ENCODE measurements at places on chromosomes 16 and 17.
A peak's percentile ranks its signal among the peaks of the same experiment; 100 is the strongest.

DNA sequence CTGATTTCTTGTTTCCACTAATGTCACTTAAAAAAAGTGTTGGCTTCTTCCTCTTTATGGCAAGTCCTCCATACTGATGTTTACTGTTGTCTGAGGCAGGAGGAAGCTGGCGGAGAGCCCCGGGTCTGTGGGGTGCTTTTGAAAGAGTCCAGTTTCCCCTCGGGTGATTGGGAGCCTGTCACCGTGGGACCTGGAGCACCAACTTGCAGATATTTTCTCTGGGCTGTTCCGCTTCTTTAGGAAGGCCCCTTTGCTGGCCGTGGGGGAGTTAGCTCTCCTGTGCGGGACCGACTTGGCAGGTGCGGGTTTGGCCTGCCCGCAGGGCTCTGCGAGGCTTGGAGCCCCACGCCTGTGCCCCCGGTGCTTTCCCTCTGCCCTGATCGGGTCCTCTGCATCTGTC, 3.1 kb downstream of the BANP start:
- DNase-seq: peak; percentile 39

- no peak for DNase-seq
Measured at GRCh38 chr17:6078458-6078871, 8.3 kb downstream of the WSCD1 start.

- DNase-seq: peak; percentile 35
Measured at GRCh38 chr17:83062818-83063671, 16.4 kb upstream of the METRNL start.

DNA sequence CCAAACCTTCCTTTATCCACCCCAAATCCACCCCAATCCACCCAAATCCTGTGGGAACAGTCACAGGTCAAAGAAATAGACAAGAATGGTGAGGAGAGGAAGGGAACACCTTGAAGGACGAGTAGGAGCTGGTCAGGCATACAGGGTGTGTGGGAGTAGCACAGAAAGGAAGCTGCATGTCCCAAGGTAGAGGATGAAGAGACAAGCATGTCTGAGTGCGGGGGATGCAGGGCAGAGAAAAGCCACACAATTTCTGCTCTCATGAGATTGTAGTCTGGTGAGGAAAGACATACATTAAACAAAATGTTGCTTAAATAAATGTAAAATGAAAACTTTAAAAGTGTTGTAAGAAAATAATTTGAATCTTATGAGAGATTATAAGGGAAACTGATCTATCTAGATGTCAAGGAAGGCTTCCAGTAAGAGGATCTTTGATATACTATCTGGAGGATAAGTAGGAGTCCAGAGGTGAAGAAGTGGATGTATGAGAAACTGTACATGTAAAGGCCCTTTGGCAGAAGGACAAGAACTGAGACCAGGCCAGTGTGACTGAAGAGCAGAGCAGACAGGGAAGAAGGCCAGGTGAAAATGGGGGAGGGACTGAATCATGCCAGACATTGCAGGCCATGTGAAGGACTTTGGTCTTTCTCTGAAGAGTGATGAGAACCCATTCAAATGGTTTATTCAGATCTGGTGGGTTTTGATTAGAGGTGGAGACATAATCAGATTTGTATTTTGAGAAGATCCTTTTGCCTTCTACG, 18.6 kb downstream of the TMEM98 start:
- DNase-seq: no peak

DNA sequence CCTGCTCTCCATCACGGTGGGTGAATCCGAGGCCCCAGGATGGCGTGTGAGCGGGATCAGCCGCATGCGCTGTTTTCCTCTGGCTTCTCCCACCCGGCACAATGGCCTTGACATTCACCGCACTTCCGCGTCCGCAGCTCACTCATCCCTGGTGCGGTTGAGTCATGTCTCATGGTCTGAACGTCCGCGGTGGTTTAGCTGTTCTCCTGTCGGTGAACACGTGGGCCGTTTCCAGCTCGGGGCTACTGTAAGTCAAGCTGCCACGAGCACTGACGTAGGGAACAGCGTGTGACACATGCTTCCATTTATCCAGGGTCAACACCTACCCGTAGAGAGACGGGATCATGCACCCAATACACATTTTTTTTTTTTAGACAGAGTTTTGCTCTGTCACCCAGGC, 15.3 kb upstream of the CACNA1H start:
- no peak for DNase-seq

GRCh38 chr17:40175928-40176753, 1.1 kb upstream of the RAPGEFL1 start:
- DNase-seq: peak; percentile 32

DNA sequence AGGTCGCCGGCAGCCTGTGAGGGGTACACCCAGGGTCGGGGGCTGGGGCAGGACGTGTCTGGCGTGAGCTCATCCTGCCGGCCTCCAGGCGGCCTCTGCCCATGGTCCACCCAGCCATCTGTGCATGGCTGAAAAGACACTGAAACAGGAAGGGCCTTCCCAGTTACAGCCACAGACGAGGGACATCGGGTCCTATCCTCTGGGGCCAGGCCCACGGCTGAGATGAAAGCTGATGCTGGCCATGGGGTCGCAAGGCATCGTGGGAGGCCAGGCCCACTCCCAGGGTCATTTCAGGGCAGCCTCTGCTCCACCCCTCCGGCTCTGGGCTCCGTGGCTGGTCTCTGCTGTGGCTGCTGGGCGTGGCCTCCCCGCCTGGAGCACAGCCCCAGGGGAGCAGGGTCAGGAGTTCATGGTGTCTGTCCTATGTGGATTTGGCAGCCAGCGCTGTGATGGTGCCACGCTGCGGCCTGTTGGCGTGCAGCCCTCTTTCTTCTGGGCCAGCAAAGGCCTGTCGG, 16.6 kb upstream of the ATP6V0C start:
- DNase-seq: no peak

GRCh38 chr16:50997679-50998078, 153.4 kb downstream of the SALL1 start:
- no peak for DNase-seq

DNA sequence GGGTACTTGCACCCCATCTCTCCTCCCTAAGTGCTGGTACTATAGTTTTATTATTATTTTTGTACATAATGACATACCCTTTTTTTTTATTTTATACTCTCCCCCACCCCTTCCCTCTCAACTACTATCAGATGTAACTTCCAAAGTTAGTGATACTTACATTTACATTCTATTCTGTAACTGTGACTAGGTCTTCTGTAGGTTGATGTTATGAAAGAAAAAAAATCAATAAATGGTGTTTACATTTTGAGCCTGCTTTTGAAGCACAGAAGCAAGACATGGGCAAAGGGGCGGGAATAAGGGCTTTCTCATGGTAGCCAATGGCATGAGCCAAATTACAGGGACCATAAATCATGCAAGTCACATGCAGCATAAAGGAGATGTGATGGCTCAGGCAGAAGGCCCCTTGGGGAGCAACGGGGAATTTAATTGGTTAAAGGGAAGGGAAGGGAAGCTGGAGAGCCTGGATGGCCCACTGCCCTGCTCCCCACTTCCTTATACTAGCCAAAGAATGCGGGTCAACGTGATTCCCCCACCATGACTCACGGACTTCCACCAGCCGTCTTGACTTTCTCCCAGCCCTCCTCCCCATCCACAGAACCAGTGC, 2.4 kb upstream of the ACSF2 start:
- peak; percentile 33 for DNase-seq

- peak; percentile 99 for DNase-seq
Measured at GRCh38 chr16:29961479-29962343, at the start of gene TMEM219. Gene TMEM219 (plus strand): TSS chr16:29962079. CDS start chr16:29963144, 1,065 bp downstream.

DNA sequence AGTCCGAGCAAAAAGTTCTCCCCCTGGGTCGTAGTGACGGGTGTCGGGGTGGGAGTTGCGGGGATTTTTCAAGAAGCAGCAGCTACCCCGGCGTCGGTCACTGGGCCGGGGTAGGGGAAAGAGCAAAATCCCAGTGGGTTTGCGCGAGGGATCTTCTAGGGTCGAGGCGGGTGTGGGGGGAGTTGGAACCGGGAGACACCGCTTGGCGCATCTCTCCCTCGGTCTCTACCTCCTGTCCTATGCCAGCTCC, 2.3 kb upstream of the UBTF start:
- DNase-seq: no peak

GRCh38 chr17:80025140-80025539, 10.5 kb downstream of the TBC1D16 start:
- peak; percentile 87 for DNase-seq

GRCh38 chr16:87337262-87337771, 20.1 kb upstream of the C16orf95 start:
- DNase-seq: no peak

DNA sequence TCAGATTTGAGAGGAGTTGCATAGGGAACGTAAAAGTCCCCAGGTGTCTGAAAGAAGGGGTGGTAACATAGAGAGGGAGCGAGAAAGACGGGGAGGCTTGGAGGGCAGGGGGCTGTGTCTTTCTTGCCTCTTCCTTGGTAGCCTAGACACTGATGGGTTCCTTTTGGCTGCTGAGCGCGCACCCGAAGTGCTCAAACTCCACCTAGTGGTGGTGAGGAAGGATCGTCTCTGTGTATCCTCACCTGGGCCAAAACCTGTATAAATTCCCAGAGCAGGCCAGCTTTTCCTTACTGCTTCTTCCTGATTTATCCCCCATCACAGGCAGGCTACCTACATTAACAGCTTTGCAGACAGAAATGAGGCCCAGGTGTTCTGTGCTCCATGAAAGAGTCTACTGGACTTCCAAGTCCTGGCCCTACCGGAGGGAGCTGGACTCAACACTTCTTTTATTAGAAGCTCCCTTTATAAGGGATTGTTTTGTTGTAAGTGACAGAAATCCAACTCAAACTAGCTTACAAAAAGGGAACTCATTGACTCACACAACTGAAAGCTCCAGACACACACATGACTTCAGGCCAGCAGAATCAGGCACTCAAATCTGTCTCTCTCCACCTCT, 5.5 kb upstream of the SLC25A35 start:
- peak; percentile 92 for DNase-seq

DNA sequence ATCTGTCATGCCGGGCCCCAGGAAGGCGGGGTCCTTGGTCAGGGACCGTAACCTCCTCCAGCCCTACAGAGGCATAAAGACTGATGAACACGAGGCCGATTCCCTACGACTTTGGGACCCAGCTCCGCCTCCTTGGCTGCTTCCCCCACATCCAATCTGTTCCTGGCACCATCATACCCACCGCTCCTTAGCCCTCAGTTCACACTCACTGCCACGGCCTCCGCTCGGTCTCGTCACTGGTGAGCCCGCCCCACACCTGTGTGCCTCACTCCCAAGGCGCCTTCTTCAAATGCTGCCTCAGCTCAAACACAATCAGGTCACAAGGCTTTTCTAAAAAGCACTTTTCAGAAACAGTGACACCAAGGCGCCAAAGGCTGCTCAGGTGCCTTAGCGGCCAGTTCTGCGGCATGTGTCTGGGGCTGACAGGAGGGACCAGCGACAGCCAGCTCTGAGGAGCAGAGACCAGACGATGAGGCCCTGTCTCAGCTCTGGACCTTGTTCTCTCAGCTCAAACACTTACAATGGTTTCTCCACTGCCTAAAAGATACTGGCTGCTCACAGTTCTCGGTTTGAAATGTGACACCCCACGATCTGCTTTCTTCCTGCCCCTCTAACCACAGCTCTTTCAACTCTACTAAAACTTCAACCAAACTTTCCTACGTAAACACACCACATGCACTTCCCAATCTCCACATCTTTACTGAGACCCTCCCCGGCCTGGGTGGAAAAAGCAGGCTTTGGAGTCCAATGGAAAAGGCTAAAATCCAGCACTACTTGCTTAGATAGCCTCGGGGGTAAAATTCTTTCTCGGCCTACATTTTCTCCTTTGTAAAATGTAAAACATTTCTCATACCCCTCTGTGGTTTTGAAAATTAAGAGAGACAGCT, 33.2 kb downstream of the CYB5D2 start:
- DNase-seq: no peak

DNA sequence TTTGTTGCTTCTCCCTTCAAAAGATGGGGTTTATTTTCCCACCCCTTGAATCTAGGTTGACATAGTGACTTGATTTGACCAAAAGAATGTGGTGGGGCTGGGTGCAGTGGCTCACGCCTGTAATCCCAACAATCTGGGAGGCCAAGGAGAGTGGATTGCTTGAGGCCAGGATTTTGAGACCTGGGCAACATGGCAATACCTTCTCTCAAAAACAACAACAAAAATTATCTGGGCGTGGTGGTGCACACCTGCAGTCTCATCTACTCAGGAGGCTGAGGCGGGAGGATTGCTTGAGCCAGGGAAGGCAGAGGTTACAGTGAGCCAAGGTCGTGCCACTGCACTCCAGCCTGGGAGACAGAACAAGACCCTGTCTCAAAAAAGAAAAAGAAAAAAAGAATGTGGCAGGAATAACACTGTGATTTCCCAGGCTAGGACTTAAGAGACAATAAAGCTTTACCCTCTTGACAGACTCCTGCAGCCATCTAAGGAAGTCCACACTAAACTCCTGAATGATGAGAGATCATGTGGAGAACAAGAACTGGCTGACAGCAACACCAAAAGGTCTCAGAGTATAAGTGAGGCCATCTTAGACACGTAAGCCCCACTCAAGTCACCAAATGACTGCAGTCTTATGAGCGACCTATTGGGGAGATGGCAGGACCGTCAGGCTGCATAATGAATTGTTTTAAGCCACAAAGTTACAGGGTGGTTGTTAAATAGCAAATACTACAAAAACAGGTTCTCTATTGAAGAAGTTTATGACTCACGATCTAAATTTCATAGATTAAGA, 37.0 kb downstream of the FBXL20 start:
- DNase-seq: no peak

DNA sequence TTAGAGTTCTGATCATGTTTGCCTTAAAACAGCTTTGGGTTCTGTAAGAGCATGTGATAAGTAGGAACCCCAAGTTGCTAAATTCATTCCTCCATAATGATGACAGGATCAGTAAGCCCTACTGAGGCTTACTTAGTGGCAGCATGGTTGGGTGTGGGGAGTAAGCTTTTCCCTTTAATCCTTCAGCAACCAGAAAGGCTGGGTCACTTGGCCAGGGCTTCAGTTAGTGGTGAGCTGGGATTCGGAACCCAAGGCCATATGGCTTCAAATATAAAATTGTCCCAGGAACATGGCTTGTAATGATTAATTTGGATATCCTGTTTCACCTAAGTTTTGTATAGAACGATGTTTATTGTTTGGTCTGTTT, 850 bp downstream of the GINS3 start:
- DNase-seq: peak; percentile 45

Data from H7 (cell line).